GM12891 (cell line): ENCODE measurements at places on chromosomes 2 and 18.

DNA sequence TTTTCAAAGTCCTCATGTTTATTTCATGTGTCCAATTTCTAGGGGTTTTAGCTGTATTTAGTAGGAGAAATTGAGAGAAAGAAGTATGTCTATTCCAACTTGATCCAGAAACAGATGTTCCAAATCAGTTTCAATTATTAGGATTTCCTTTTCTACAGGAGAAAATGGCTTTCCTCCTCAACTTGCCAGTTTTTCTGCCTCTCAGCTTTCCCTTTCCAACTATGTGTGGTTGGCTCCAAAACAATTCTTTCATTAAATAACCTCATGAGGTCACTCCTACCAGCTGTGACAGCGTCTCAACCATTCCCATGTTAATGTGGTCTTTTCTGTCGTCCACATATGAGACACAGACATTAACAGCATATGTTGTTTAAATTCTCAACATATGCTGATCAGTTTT is 13.1 kb downstream of the XIRP2 start:
- DNase-seq, result no peak

- no peak for DNase-seq
Measured at GRCh38 chr18:57085371-57085770, 61.5 kb upstream of the BOD1L2 start.

GRCh38 chr2:105804266-105804665 is 59.6 kb downstream of the NCK2 start:
- DNase-seq, result no peak

DNA sequence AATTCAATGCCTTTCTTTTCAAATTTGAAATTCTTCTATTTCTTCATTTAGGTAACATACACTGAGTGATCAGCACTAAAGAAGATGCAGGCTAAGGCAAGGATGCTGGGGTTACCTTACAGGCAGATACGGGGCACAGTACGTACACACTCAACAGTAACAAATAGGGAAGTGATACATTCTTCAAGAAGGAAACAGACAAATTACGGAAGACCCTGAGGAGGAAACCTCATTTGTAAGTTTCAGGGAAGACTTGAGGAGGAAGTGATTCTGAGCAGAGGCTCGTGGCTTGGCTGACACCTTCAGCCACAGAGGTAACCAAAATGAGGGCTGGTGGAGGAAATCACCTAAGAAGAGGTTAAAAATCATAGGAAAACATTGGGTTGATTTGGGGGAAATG is 1108.3 kb upstream of the KLHL29 start:
- DNase-seq, result no peak

DNA sequence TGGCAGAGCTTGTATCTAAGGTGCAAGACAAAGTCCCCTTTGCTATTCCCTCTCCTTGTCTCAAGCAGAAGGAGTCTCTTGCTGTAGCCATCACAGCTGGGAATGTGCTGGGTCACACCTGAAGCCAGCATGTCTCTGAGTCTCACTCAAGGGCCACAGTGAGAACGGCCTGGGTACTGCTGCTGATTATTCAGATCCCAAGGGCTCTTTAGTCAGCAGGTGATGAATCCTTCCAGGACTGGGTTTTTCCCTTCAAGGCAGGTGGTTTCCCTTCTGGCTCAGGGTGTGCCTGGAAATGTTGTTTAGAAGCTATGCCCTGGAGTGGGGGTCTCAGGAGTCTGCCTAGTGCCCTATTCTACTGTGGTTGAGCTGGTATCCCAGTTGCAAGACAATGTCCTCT is 356.3 kb downstream of the PARD3B start:
- DNase-seq, result no peak

- no peak for DNase-seq
Measured at GRCh38 chr2:191739194-191739593, 61.3 kb downstream of the NABP1 start.

DNA sequence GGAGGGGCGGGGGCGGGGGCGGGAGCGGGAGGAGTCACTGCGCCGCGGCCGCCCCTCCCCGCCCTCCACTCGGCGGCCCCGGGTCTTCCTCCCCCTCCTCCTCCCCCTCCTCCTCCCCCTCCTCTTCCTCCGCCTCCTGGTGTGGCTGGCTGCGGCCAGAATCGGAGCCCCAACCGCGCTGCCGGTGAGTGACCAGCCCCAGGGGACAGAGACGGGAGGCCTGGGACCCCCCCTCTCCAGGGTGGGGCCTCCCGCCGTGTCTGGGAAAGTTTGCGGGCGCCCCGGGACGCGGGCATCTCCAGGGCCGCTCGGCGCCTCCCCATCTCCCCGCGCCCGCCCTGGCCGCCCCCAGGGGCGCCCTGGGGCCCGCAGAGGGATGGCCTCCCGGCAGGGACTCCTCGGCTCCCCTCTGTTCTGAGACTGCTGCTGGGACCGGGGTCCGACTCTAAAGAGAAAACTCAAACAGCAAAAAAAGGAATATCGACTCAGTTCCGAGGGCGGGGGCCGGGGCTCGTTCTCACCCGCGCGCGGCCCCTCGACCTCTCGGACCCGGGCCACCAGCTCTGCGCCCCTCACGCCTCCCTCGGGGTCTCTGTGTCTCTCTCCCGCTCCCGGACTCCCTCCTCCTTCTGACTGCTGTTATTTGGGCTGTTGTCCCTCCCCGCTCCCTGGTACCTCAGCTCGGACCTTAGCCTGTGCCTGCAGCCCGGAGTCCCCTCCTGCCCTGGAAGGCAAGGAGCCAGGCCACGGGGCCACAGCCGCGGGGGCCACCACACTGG is at the start of gene STON1:
Gene STON1, plus strand, starts transcription at position 122 of the 779 bp plus-strand sequence. CDS start 50,480 bp downstream, outside the sequence.
- peak; percentile 56 for DNase-seq

DNA sequence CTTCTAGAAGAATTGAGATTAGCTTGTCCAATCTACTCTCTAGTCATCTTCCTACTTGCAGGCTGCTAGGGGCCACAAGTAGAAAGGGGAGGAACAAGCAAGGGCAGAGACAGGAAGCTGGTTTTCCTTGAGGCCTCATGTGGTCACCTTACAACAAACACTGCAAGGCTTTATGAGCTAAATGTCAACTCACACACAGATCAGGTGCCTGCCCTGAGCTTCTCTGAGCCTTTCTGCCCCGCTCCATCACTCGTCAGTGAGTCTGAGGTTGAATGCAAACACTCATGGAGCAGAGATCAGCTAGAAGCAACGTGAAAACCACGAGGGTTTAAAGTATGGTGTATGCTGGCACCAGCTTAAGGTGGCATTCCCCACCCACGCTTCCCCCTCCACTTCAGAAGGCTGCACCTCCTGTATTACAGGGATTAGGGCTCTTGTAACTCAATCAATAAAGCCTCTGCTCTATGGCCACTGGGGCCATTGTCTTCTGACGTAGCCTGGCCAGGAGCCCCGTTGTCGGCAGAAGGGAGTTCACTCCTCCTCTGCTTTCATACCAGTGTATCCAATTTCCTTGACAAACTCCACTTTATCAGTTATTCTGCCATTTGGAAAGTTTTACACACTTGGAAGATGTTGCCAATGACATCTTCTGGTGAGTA is 5.4 kb upstream of the CRYGC start:
- DNase-seq, result no peak

DNA sequence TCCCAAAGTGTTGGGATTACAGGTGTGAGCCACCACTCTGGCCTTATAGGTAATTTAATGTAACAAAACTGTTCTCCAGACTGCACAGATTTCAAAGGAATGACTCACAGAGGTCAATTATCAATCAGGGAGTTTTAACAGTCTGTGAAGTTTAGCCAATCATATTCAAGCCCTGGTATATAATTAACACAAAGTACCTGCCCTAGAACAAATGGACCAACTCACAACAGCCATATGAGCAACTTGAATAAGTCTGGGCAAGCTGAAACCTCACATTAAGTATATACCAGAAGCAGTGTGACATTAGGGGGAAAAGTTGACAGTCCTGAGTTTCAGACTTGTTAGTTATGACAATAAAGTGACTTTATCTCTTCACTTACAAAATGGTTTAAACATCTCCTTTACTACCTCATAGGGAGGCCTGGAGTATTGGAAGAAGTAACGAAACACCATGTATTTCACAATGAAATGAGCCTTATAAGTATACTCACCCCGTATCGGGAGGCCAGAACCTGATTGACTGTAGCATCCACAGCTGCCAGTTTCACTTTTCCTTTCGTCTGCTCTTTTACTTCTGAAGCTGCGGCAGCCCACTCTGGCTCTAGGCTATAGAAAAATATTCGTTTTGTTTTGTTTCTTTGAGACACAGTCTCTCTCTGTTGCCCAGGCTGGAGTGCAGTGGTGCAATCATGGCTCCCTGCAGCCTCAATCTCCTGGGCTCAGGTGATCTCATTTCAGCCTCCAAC is 22.2 kb downstream of the PDIA6 start:
- no peak for DNase-seq

- DNase-seq, result no peak
Measured at GRCh38 chr2:70896765-70897202, 38.9 kb upstream of the ATP6V1B1 start.

DNA sequence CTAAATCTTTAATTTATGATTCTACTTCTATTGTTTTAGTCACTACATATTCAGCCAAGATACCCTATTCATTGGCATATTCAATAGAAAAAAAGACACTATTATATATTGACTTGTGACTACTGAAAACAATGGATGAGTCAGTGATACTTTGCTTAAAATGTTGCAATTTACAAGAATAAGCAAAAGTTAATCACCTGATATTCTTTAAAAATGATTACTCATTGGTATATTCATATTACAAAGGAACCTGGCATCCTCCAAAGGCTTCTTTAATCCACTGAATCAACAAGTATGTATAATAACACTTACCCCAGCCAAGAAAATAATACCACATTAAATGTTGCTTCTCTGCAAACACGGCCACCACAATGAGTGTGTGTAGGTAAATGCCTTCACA is 87.8 kb downstream of the CALCRL start:
- no peak for DNase-seq

- DNase-seq, result no peak
Measured at GRCh38 chr2:46306330-46306751, 9.1 kb downstream of the EPAS1 start.

DNA sequence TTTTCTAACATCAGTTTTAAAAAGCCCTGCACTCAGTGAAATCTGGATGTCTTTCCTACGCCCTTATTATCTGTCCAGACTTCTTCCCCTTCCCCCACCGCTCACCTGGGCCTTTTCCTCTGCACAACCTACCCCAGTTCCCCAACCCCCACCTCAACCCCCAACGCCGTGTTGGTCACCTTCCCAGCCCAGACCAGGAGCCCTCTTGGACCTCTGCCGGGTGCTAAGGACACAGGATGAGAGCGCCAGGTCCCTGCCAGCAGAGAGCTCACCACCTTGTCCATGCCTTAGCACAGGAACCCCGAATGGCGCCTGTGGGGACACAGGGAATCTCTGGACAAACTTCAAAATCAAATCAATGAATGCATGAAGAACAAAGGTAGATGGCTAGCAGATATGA is 966 bp upstream of the RBM43 start:
- DNase-seq, result no peak

DNA sequence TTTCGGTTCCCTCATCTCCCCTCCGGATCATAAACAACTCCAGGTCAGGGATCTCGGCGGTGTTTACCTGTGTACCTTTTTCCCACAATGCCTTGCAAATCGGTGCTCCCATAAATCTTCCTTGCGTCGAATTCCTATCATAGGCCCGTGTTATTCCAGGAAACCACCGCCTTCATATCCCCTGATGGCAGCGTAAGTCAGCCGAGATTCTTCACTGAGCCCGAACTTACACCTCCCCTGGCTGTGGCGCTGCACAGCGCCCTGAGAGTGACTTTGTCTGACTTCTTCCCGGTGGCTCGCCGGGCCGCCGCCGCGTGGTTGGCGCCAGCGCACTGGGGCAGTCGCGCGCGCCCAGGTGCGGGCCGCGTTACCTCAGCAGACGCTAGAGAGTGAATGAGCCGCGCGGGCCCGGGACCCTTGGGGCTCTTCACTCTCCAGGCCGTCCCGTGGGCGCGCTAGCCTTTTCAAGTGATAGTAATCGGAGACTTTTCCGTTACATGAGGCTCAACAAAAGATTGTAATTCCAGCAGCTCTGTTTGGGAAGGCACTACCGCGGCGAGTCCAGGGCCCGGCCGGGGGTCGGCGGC is 101.6 kb downstream of the SPTBN1 start:
- no peak for DNase-seq

DNA sequence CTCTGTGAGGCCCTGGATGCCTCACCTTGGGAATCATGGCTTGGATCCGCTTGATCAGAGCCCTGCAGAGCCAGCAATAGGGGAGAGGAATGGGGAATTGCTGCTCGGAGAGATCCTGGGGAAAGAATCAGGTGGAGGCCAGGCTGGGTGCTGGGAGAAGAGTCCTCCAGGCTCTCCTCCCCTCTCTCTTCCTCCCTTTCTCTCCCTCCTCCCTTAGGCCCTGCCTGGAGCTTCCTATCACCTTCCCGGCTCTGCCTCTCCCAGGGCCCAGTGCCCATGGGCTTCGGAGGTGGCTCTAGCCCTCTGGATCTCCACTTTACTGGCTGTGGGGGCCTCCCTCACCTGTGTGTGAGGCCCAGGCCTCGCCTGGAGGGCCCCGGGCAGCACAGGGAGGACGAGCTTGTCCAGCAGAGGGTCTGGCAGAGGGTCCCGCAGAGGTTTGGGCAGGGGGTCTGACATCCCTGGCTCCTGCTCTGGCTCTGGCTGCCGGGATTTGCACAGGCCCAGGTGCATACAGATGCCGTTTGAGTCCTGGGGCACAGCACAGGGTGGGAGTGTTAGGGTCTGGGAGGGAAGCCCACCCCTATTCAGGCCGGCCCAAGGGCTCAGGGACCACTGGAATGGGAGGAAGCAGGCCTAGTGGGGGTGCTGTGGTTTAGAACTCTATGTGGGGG is 2.6 kb downstream of the SFTPB start:
- no peak for DNase-seq

GRCh38 chr2:216789081-216789480 is 70.8 kb downstream of the TNP1 start:
- no peak for DNase-seq

- DNase-seq, result no peak
Measured at GRCh38 chr2:121689356-121689755, 40.1 kb upstream of the CLASP1 start.

- DNase-seq, result no peak
Measured at GRCh38 chr2:213959589-213959988, 451.3 kb upstream of the VWC2L start.

- no peak for DNase-seq
Measured at GRCh38 chr2:157420771-157421323, 23.0 kb downstream of the CYTIP start.

DNA sequence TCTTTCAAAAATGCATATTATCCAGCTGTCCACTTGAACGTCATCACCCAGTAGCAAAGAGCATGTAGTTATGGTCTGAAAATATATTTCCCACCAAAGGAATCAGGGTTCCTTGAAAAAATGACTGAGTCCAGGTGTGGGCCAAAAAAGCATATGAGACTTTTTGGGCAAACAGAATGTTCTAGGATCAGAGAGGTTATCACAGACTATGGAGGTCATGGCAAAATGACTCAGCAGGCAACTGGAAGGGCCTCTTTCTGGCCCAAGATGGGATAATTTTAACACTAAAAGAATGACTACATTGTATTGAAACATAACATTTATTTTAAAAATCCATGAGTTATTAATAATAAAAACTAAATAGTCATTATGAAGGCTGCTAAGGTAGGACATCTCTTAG is 77.1 kb downstream of the COBLL1 start:
- DNase-seq, result no peak

DNA sequence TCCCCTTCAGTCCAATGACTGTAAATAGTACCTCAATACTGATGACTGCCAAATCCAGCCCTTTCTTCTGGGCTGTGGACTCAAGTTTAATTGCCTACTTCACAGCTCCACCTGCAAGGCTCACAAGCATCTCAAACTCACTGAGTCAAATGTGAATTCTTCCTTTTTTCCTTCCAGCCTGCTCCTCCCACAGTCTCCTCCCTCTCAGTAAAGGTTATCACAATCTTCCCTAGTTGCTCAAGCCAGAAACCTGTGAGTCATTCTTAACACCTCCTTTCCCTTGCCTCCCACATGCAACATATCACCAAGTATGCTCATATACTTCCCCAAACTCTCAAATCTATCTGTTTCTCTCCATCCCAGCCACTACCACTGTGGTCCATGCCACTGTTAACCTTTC is 3.7 kb upstream of the MFSD6 start:
- DNase-seq, result no peak
